NCI-H1105 treated with DMSO at 0.1 percent for 48 hours (cell line): ENCODE measurements at places on chromosomes 3 and 15.

DNA sequence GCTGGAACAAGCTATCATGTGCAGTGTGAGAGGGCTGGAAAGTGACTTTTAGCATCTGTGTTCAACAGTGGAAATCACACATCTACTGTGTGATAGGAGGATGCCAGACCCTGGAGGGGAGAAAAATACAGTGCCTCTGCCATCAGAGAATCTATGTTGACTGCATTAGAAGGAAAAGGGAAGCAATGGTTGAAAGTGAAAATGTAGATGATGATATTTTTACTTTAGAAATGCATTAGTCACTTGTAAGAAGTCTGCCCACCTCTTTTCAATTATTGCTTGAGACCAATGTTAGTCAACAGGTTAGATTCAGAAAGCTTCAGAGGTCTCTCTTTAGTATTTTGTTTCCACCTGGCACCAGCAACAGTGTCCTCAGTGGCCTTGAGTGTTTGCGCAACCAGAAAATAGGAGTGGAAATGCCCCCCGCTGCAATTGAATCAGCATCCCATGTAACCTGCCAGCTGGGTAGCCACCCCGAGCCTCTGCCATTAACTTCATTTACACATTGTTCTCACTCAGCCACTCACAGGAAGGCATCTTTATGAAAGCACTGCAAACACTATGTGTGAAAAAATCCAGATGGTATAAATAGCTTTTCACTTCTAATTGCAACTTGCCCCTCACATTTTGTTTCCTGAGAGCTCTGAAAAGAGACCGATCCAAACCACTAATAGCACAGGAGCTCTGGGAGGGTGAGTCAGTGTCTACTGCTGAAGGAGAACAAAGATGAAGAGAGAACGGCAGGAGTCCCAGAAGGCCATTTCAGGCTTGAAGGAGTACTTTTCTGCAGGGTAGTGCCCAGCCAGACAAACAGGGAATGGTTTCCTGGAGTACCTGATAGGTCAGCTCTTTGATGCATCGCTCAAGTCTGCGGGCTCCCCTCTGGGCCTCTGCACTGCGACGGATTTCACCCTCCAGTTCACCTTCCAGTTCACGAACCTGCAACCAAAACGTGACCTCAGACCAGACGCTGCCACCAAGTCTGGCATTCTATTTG is 92.1 kb downstream of the HHLA2 start:
- peak; percentile 60 for DNase-seq

GRCh38 chr3:110526777-110527727 is 544.6 kb upstream of the NECTIN3 start:
- no peak for DNase-seq

- no peak for DNase-seq
Measured at GRCh38 chr15:34808016-34808415, 12.7 kb upstream of the ACTC1 start.

DNA sequence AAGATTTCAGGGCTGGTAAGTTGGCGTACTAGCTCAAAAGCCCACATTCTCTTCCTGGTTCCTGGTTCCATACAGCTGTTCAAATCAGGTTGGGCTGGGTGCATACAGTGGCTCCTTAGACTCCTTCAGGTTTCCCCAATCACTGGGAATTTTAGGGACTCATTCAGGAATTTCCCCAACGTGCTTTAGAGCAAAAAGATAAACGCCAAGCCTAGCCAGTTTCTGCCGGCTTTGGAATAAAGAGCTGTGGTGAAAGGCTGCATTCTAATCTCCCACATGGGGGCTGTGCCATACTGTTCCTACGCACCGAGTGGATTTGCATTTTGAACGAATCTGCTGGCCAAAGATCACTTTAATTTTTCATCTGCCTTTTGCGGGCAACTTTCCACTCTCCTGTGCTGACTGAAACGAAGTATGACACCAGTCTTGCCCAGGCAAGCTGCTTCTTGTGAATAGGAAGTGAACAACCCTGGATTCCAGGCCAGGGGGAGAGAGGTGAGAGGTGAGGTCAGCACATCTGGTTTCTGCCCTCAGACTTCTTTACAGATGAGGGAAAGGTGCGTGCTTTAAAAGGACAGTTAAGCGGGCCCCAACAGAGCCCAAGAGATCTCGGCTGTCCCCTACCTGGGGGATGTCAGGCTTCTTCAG is 184.2 kb upstream of the PDZRN3 start:
- DNase-seq: no peak

- no peak for DNase-seq
Measured at GRCh38 chr3:157026091-157026490, 133.9 kb downstream of the CCNL1 start.

- DNase-seq: peak; percentile 73
Measured at GRCh38 chr3:180804916-180805315, 107.6 kb upstream of the FXR1 start.

- DNase-seq: no peak
Measured at GRCh38 chr3:123947482-123947881, 13.5 kb downstream of the CCDC14 start.

DNA sequence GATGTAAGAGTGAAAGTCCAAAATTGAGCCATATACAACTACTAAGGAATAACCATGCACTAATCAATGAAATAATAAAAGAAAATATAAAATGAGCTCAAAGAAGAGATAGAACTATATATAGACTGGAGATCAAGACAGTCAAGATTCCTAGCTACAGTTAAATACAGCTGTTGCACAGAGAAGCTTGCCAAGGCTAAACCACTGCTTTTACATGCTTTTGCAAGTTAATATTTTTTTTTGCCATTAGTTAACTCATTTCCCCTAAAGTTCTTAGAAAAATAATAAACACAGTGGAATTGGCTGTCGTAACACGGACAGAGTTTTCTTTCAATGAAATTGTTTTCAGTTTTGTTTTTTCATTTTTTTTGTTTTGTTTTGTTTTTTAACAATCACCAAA is 123.0 kb downstream of the VGLL3 start:
- DNase-seq: no peak

DNA sequence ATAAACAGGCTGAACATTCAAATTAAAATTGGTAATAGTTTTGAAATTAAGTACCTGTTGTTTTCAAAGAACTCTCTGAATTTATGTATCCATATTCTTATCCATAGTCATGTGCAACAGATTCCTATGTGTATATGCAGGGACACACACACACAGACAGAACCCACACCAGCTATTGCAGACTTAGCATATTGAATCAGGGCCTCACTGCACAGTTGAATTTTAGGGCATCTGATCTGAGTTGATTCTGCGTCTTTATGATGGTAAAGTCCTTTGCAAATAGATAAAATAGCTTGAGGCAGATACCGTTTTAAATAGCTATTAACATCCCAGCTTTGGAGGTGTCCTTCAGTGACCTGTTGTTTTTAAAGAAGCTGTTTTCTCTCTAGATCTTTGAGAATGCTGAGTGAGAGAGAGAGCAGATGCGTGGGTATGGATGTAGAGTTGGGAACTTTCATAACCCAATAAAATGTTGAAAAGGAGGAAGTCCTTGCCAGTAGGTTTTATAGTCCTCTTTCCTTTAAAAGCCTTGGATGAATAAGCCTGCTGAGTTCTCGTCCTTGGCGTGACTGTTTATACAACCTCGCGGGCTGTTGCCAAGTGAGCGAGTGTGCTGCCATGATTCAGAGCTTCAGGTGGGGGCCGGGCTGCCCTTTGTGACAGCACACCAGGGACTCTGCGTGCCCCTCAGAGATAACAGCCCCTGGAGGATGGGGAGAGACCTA is 18.3 kb downstream of the MYZAP start:
- no peak for DNase-seq

GRCh38 chr3:36876181-36876936 is 68.5 kb downstream of the TRANK1 start:
- DNase-seq: no peak

GRCh38 chr3:182323898-182324297 is 469.4 kb upstream of the ATP11B start:
- no peak for DNase-seq

GRCh38 chr3:124381575-124382333 is 348.5 kb upstream of the UMPS start:
- DNase-seq: no peak

DNA sequence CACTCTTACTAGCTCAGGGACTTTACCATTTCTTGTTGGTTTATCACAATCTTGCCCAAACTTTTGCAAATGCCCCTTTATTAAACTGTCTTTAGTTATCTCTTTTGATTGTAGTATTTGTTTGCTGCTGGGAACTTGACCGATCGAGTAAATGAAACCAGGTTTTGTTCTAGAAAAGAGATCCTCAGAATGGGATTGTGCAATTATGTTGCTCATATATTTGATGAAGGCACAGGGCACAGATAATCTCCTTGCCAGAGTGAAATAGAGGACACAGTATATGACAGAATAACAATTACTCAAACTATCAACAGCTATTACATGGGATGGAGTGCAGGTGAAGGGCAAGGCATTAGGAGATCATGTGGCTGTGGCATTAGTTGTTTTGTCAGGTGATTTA is 216.6 kb upstream of the RASGRP1 start:
- DNase-seq: no peak

- DNase-seq: no peak
Measured at GRCh38 chr15:74213858-74214284, 11.3 kb upstream of the STRA6 start.

DNA sequence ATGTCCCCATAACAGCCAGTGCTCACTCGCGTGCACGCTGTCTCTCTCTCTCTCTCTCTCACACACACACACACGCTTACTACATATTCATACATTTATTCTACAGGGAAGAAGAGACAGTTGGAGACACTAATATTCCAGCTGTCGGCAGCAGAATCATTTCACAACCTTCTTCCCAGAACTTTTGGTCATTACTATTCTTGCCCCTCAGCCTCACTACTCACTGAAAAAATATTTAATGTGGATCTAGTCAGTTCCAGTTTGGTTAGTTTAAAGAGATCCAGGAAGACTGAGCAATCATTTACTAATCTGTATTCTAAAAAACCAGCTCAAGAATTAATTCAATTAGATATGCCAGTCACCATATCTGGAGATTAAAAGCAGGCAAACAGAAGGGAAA is 394.9 kb downstream of the PTPRG start:
- no peak for DNase-seq

DNA sequence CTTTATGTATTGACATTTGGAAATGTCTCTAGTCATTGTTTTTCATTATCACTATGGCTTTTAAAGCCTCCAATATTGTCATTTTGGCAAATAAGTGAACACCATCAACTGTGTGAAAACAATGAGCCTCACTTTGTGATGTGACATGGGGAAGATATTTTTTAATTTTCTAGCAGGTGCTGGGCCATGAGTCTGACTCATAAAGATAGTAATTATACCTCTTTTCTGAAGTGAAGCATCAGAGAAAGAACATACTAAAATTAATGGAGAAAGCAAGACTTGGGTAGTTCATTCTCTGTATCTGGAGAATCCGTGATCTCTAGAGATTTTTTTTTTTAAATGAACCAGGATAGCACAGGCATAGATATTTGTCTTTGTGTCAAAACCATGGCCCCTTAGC is 100.8 kb downstream of the CCNL1 start:
- no peak for DNase-seq

- no peak for DNase-seq
Measured at GRCh38 chr15:81905889-81906288, 139.9 kb downstream of the MEX3B start.

DNA sequence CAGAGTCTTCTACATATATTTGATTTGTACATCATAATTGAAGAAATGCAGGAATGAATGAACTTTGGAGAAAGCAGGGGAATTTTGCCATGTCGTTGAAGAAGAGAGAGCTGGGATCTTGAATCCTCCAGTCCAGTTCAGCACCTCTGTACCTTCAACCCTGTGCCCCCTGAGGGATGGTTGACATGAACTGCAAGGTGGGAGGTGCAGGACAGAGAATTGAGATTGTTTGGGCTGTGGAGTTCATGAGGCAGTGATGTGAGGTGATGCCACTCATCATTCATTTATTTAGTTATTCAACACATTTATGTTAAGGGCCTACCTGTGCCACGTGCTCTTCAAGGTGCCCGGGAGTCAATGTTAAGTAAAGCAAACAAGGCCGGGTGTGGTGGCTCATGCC is 104.6 kb downstream of the ARNT2 start:
- DNase-seq: no peak

GRCh38 chr3:23653647-23654525 is 151.9 kb upstream of the UBE2E1 start:
- no peak for DNase-seq

- DNase-seq: no peak
Measured at GRCh38 chr3:45655906-45656305, 33.3 kb upstream of the SACM1L start.

DNA sequence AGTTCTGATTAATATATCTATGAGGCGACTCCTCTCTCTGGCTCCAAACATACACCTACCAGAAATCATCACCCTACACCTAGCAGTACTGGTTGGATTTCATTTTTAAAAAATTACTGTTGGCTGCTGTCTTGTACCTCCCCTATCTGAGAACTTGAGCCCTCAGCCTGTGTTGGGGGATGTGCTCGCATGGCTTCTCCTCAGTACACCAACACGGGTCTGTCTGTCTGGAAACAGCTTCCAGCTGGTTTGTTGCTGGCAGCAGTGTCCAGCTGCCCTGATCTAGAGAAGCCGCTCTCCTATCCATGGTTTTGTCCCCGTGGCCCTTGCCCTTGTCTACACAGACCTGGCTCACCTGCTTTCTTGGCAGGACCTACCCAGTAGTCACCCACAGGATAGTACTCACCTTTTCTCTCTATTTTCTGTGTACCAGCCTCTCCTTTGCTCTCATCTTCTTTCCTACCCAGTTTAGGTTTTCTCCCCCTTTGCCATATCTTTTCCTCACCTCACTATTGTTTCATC is 43.2 kb upstream of the NEDD4 start:
- DNase-seq: no peak

DNA sequence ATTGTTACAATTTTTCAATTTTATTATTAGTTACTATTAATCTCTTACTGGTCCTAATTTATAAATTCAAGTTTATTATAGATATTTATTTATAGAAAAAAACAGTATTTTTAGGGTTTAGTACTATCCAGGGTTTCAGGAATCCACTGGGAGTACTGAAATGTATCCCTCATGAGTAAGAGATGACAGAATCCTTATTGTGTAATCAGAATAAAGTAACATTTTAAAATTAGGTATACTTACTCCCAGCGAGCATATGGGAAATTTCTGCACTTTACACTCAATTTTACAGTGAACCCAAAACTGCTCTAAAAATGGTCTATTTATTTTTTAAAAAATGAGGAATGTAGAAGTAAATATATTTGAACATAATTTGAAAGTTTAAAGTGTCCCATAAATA is 202.7 kb downstream of the CGGBP1 start:
- DNase-seq: no peak

- DNase-seq: no peak
Measured at GRCh38 chr3:50415061-50415460, 55.7 kb upstream of the TMEM115 start.

GRCh38 chr15:36797128-36797527 is 217.7 kb downstream of the CDIN1 start:
- no peak for DNase-seq

- no peak for DNase-seq
Measured at GRCh38 chr3:112061152-112061551, 25.0 kb upstream of the C3orf52 start.

- DNase-seq: no peak
Measured at GRCh38 chr3:147415874-147416273, 6.7 kb downstream of the ZIC1 start.

DNA sequence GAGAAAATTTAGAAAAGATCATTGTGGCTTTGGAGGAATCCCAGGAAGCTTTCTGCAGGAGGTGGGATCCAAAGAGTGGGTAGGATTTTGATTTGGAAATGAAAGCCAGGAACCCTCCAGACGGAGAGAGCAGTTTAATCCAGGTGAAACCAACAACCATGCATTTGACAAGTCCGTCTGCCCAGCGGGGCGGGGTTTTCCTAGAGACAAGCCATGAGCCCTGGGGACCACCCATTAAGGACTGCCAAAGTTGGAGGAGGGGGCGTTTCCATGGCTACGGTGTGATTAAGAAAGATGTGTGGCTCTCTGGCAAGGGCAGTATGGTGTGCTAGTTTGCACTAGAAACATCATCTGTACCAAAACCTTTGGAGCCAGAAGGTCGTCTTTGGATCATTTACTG is 53.4 kb downstream of the SRGAP3 start:
- no peak for DNase-seq
